ENCODE measurements at places on chromosomes 6 and 20. TPM values are rescaled to one million over a fixed set of nuclear protein-coding genes. Genes with fewer than 3 reads are reported as not detected.

DNA sequence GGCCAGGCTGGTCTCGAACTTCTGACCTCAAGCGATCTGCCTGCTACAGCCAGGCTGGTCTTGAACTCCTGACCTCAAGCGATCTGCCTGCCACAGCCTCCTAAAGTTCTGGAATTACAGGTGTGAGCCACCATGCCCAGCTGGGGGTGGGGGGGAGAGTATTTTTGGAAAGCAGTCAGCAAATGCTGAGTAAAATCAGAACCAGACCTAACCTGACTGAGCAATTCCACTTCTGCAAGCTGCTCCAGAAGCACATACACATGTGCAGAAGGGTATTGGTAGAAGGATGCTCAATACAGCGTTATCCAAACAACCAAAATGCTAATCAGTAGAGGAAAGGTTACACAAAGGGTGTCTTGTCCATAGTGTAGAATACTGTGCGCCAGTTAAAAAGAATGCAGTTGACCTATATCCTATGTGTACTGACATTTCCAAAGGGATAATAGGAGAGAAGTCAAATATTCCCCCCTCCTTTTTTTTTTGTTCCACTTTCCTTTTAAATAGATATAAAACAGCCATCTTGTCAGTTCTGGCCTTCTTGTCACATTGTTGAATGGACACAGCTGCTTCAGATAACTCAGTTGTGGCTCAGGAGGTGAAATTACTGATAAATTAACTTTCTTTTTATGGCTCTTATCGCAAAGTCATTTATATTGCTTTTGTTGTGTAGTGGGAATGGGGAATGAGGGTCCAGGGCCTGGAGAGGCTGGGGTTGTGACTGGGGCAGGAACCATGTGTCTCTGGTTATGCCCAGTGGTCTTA is 74.6 kb downstream of the DTD1 start:
- H3K27me3 ChIP-seq: no peaks in the 10 kb centered on the region
- no peak overlapping the region for H3K4me3 ChIP-seq
- no peaks in the 10 kb centered on the region for H3K36me3 ChIP-seq
- H3K27ac ChIP-seq: no peak overlapping the region
- peaks cover 6% of the 10 kb centered on the region for H3K4me1 ChIP-seq
- no peak for DNase-seq

DNA sequence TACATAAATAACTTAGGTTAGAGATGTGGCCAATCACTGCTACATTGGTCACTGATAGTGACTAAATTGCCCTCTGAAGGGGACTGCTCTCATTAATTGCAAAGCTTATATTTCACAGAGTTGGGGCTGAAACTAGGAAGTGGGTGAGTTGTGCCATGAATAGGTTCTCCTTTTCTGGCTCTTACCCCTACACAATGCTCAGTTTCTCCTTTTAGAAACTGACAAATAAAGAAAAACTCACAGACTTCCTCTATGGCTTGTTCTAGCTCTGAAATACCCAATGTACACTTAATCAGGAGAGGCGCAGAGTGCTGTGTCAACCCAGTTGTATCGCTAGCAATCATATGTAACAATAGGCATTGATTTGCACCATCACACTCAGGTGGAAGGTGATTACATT is 41.2 kb upstream of the PROKR2 start:
- no peaks in the 10 kb centered on the region for H3K4me1 ChIP-seq
- DNase-seq: no peak
- no peaks in the 10 kb centered on the region for H3K36me3 ChIP-seq
- H3K27ac ChIP-seq: no peak overlapping the region
- no peak overlapping the region for H3K4me3 ChIP-seq

DNA sequence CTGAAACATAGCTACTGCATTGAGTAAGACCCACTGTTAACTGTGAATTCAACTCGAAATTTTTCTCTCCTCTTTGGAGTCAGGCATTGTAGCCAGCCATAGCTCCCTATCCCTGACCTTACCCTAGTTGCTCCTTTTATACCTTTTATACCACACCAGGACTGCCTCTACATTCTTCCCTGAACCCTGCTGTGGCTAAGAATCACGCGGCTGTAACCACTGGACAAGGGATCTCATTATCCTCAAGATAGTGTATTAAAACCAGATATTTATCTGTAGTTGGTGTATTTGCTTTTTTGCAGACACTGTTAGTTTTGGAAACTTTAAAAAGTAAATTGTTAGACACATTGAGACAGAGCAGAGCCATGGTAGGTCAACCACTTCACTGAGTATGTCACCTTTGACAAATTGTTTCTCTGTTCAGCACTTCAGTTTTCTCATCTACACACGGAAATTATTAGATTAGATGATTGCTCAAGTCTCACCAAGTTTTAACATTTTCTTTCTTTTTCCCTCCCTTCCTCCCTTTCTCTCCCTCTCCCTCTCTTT is 171.9 kb upstream of the PRND start:
- H3K4me1 ChIP-seq: peaks cover 17% of the 10 kb centered on the region
- H3K27ac ChIP-seq: no peak overlapping the region
- no peak for DNase-seq
- no peaks in the 10 kb centered on the region for H3K36me3 ChIP-seq
- H3K4me3 ChIP-seq: no peak overlapping the region

- H3K4me3 ChIP-seq: no peak overlapping the region
- no peak for DNase-seq
- no peaks in the 10 kb centered on the region for H3K36me3 ChIP-seq
- H3K27ac ChIP-seq: no peak overlapping the region
- peaks cover 10% of the 10 kb centered on the region for H3K27me3 ChIP-seq
- no peaks in the 10 kb centered on the region for H3K4me1 ChIP-seq
Observed at GRCh38 chr20:46219920-46220319, 88.4 kb downstream of the CDH22 start.

- H3K27ac ChIP-seq: no peak overlapping the region
- peaks cover 8% of the 10 kb centered on the region for H3K27me3 ChIP-seq
- H3K4me3 ChIP-seq: no peak overlapping the region
- no peaks in the 10 kb centered on the region for H3K4me1 ChIP-seq
- H3K36me3 ChIP-seq: no peaks in the 10 kb centered on the region
Observed at GRCh38 chr20:61953037-61954021, 112.4 kb downstream of the TAF4 start.

DNA sequence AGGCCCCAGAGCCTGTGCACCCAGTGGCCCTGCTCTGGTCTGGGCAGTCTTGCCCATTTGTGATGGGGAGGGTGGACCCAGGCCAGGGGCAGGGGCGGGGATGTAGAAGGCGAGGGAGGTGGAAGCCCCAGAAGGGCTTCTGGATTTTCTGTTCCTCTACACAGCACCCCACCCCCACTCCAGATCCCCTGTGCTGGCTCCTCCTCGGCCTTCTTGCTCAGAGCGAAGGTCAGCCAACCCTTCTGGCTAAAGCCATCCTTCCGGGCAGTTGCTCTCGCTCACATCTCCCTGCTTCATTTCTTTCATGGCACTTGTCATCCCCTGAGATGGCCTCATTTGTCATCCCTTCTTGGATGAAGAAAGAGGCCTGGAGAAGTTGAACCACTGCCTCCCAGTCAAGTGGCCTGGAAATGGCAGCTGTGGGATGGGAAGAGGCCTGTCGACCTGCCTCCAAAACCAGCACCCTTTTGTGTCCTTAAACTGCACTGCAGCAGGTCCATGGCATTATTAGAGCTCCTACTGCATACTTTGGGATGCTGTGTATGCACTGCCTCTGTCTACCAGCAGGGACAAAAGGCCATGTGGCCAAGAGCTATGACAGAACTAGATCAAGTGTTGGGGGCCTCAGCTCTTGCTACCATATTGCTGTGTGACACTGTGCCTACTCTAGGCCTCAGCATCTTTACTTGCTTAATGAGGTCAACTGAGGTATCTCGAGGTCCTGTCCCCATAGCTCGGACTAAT is 19.9 kb downstream of the PEDS1 start:
- H3K27me3 ChIP-seq: no peaks in the 10 kb centered on the region
- DNase-seq: no peak
- H3K4me3 ChIP-seq: no peak overlapping the region
- peaks cover 17% of the 10 kb centered on the region for H3K4me1 ChIP-seq
- H3K27ac ChIP-seq: no peak overlapping the region

DNA sequence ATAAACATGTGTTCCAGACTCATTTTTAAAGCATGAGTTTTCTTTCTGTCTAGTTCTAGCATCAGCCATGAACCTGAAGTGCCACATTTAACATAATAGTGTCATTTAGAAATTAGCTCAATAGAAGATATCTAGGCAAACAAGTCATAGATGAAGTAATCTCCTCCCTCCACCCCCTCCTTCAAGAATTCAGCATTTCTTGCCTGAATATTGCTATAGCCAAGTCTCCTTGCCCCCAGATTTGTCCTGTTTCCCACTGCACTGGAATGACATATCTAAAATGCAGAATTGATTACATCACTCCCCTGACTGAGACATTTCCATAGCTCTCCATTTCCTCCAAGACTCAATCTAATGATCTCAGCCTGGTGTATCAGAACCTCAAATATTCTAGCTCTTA is 134.9 kb upstream of the BACH2 start:
- H3K36me3 ChIP-seq: no peaks in the 10 kb centered on the region
- no peak overlapping the region for H3K27ac ChIP-seq
- H3K4me1 ChIP-seq: no peaks in the 10 kb centered on the region
- H3K4me3 ChIP-seq: no peak overlapping the region
- H3K27me3 ChIP-seq: no peaks in the 10 kb centered on the region
- DNase-seq: no peak

DNA sequence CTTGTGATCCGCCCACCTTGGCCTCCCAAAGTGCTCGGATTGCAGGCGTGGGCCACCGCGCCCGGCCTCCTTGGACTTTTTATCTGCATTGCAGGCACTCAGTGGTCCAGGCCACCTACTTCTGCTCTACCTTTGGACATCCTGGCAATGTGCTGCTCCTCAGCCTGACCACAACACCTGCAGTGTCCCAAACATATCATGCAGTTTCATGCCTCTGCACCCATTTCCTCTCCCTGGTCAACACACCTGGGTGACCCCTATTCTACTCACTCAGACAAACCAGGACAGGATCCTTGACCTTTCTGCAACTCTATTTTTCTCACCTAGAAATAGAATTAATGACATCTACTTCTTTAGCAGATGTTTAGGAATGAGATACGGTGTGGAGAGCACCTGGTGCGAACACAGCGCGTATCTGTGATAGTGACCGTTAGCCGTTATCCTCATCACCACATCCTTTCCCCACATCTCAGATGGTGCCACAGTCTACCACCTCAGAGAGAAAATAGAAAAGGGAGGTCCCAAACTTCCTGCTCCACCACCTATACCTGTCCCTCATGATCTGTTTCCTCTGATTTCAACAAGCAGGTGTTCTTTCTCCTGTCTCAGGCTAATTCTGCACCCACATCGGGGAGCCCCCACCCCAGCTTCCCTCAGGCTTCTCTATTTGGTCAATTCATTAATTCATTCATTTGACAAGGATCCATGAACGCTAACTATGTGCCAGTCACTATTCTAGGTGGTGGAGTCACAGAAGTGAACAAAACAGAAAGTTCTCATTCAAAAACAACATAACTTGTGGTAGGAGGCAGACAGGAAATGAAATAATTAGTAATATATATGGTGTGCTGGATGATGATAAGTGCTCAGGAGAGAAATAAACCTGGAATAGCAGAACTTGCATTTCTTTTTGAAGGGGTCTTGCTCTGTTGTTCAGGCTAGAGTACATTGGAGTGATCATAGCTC is 4.3 kb upstream of the BTN3A2 start:
- DNase-seq: no peak
- H3K27ac ChIP-seq: no peak overlapping the region
- peaks cover 8% of the 10 kb centered on the region for H3K4me1 ChIP-seq
- H3K27me3 ChIP-seq: no peaks in the 10 kb centered on the region
- H3K36me3 ChIP-seq: no peaks in the 10 kb centered on the region

DNA sequence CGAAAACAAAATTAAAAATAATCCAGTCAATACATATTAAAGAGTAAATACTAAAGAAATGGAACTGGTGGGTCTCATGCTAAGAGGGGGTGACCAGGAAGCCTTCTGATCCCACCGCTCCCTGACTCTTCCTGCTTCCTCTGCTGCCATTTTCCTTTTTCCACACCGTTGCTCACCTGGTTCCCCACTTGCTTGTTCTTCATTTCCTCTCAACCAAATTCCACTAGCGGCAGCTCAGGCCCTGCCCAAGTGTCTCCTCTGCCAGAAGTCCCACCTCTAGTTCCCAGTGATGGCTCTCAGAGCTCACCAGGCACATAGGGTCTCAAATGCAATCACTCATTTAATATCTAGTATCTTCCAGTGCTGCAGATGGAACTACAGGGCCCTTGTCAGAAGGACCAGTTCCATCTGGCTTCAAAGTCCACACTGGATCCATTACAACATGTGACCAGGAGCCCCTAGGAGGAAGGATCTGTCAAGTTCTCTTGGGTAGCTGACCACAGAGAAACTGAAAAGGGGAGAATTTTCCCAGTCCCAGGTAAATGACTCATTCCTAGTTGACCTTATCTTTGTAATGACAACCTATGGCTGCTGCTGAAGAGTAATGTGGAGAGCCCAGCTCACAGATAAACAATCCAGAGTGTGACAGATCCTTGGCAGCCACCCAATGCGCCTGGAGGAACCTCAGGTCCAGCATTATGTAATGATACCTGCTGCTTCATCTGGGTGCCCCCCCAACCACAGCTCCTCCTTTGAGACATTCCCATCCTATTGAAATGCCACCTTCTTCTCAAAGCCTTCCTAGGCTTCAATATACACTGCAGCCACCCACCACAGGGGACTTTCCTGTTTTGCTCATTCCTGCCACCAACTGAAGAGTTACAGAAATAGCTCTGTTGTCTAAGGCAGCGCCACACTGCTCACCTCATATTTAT is 38.2 kb downstream of the ELMO2 start:
- no peak for DNase-seq
- H3K4me1 ChIP-seq: peaks cover 2% of the 10 kb centered on the region
- no peak overlapping the region for H3K4me3 ChIP-seq
- no peaks in the 10 kb centered on the region for H3K27me3 ChIP-seq
- no peak overlapping the region for H3K27ac ChIP-seq
- peaks cover 55% of the 10 kb centered on the region for H3K36me3 ChIP-seq

TBP gene
- total RNA-seq: 12.2 TPM

RBM39 gene
- total RNA-seq: 166 TPM

PRPH2 gene
- 0.83 TPM for total RNA-seq

DDAH2 gene
- 40.0 TPM for total RNA-seq

HUS1B gene
- 0.56 TPM for total RNA-seq

Measured in IMR-90 (cell line).